Stimulated activated CD8-positive, alpha-beta memory T cell treated with anti-CD3 and anti-CD28 coated beads, Interleukin-7, amount 100 ng/mL, for 1 hour (primary cell): ENCODE measurements at places on chromosomes 13 and 19.

GRCh38 chr19:3368441-3368795, 2.0 kb downstream of the NFIC start:
- DNase-seq = no peak

DNA sequence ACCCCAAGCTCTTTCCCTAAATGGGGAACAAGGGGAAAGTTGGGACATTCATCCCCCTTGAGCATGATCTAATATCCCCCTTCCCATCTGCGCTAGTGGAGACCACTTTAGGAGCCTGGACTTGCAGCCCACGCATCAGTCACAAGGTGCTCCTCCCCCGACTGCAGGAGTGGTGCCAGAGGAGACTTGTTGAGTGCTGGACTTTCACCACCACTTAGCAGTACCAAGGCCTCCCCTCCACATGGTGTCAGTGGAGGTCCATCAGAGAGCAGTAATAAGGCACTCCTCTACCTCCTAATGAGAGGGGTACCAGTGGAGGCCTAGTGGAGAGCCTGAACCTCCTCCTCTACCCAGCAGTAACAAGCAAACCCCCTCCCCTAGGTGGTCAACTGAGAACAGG, 22.5 kb downstream of the CAB39L start:
- DNase-seq = no peak

- no peak for DNase-seq
These were observed at the start of gene DZIP1 for GRCh38 chr13:95644601-95645052. TSS of gene DZIP1 (minus strand) at chr13:95644706. CDS start at chr13:95642029, 2,677 bp downstream.

DNA sequence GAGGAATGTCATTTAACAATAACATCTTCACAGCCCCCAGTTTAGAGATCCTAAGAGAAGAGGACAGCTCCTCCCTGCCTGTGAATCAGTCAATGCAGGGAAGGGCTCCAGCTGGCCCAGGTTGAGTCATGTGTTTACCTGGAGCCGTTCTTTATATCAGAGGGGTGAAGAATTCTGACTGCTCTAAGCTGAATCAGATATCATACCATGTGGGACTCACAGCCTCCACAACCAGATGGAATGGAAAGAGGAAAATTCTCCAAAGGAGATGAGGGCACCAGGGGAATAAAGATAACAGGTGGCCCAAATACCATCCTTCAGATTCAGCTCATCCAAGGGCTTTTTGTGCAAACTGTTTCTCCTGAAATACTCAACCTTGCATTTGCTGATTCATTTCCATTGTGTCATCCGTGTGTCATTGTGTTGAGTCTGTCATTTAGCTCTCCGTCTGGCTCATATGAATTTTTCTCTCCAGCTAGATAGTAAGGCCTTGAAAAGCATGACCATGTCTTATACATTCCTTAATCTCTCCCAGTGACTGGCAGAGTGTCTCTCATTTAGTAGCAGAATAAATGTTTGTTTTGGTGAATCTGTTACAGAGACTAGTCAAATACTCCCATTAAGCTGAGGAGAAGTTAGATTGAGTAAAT, 217.9 kb downstream of the RFC3 start:
- DNase-seq = no peak

GRCh38 chr19:10431254-10431942, 11.1 kb downstream of the PDE4A start:
- no peak for DNase-seq

GRCh38 chr19:15290166-15290565, 42.2 kb downstream of the BRD4 start:
- no peak for DNase-seq

GRCh38 chr19:55442372-55442961, 633 bp downstream of the SHISA7 start:
- DNase-seq = no peak

- no peak for DNase-seq
These were observed 97.1 kb downstream of the MBNL2 start for GRCh38 chr13:97319113-97319720.

DNA sequence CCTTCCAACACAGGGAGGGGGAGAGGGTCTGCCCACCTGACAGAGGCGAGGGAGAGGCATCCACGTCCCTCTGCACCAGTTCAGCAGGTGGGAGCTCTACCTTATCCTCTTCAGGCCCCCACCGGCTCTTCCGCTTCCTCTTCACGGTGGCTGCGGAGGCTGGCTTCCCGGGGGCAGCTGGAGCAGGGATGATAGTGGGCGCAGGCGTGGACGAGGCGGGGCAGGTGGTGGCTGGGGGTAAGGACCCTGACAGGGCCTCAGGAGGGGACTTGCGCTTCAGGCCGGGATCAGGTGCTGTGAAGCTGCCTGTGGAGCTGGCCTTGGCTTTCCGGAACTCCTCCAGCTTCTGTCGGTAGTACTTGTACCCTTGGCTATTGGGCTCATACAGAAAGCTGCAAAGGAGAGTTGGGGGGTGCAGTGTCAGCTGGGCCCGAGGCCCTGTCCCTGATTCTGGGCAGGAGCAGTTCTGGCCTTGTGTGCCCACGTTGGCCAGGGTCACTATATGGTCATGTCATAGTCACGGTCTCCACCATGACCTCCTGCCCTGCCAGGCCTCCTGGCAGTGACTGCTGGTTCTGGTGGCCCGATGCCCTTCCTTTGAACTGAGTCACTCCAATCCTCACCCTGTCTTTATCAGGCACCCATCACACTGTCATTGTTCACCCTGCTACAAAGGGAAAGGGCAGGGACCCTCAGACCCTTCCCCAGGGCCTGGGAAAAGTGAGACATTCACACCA, 23.2 kb downstream of the SUGP1 start:
- DNase-seq = no peak

GRCh38 chr13:26971990-26972887, 199.4 kb downstream of the USP12 start:
- no peak for DNase-seq
